ENCODE measurements at places on chromosomes 2 and 18.

- DNase-seq = no peak
Observed at GRCh38 chr2:98763209-98763951, 32.4 kb upstream of the MGAT4A start.

- DNase-seq = no peak
Observed at GRCh38 chr2:219544567-219544966, 739 bp downstream of the TMEM198 start.

DNA sequence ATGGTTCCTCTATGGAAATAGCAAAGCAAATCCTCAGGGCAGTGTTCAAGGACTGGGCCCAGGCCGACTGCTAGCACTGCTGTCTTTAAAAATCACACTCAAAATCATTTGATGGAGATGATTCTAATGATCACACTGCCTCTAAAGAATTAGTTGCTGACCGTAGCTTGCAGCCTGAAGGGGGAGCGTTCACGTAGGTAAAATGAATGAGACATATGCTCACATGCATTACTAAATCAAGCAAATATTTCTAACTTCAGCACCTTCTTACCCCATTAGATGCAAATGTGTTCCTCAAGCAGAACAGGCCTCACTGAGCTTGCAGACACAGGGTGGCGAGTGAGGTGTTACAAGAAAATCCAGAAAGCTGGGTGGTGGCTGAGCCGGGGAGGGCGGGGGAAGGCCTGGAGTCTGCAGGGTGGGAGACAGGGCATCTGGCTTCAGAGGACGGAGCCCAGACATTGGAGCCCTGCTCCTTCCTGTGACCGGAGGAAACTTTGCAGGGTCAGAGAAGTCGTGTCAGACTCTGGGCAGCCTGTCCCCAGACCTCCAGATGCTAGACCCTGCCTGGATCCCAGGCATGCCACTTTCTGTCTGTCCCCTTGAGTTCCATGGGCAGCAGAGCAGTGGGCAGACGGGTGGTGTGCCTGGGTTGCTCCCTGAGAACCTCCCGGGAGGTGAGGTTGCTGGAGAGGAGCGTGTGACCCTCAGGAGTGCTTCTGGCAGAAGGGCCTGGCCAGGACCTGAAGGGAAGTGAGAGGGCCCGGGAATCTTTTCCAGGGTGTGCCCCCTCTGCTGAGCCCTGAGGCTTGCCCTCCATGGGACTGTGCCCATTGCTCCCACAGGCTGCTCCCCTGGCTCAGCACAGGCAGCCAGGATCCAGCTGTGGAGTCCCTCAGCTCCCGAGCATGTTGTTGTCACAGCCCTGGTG is 7.1 kb upstream of the NPPC start:
- DNase-seq = no peak

GRCh38 chr2:85088921-85089320 is 44.3 kb upstream of the TCF7L1 start:
- no peak for DNase-seq

GRCh38 chr2:206031162-206031784 is 54.7 kb downstream of the INO80D start:
- no peak for DNase-seq

- DNase-seq = no peak
Observed at GRCh38 chr2:29449499-29449898, 334.3 kb downstream of the CLIP4 start.

GRCh38 chr18:34600874-34601656 is 109.0 kb upstream of the DTNA start:
- no peak for DNase-seq

DNA sequence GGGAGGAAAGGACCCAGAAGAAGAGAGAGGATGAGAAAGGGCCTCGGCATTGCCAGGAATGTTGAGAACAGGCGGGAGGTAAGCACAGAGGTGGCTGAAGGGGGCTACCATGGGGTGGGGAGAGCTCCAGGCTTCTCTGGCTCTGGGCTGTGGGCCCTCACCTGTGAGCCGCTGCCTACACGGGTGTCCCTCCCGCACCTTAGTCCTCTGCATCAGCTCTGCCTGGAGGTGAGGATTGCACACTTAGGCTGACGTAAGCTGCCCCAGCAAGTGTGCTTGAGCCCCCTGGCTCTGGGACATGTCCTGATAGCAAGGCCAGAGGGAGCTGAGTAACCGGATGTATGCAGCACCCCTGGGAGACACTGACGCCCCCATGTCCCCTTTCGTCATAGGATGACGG is 33.9 kb downstream of the TMEM18 start:
- no peak for DNase-seq

- DNase-seq = no peak
Observed at GRCh38 chr2:172440795-172441194, 13.4 kb downstream of the ITGA6 start.

GRCh38 chr2:20080839-20081415 is 29.5 kb upstream of the LAPTM4A start:
- DNase-seq = no peak
